Stimulated activated CD4-positive, alpha-beta T cell treated with anti-CD3 and anti-CD28 coated beads, Interleukin-15, amount 100 ng/mL, for 1 hour (primary cell): ENCODE measurements at places on chromosomes 2 and 18.

DNA sequence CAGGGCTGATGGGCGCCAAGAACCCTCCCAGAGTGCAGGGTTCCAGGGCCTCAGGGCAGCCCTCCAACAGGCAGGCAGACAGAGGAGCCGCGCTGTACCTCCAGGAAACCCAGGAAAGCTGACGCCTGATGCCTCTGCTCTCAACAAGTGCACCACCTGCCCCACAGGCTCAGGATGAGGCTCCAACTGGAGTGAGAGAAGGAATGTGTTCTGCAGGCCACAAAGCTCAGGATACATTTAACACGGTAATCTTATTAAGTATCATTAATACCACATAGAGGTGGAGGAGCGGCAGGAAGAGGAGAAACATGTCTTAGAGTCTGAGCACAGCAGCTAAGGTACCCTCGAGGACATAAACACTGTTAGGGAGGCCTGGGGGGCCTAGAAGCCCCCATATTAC lies 155.9 kb upstream of the CAPN13 start:
- DNase-seq = no peak

GRCh38 chr2:27313882-27314645 lies 5.8 kb upstream of the UCN start:
- DNase-seq = no peak

DNA sequence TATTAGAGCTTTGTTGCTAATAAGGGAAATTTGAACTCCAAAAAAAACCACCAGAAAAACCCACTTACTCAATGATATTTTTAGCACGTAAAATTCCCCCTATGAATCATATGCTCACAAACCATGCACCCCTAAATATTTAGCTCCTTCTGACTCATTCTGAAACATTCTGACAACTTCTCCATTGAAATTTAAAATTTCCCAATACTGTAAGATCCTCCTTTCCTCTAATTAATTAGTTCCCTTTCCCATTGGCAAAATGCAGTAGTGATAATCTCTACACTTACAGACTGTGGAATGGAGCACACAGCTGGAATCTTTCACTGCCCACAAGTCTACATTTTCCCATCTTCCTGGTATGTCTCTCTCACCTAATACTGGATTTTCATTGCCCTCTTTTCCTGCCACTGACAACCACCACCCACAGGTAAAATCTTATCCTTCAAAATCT lies 215.8 kb upstream of the ACVR2A start:
- no peak for DNase-seq

DNA sequence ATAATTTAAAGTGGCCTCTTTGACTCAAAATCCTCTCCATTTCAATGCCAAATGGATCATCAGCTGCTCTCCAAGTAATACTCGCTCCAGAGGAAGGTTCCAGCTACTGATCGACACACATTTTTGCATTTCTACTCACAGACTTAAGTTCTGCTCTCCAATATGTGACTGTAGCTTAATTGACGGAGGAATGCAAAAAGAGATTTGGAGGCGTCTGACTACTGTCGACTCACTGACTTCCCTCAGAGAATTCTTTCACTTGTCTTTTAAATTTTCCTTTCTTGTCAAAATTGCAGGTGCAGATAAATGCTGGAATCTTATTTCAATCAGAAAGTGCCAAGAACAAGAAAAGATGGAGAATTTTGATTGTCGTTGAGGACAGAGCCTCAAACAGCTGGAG lies 84.1 kb upstream of the PAPOLG start:
- no peak for DNase-seq

GRCh38 chr18:48863432-48864065 lies 87.2 kb downstream of the SMAD7 start:
- no peak for DNase-seq

DNA sequence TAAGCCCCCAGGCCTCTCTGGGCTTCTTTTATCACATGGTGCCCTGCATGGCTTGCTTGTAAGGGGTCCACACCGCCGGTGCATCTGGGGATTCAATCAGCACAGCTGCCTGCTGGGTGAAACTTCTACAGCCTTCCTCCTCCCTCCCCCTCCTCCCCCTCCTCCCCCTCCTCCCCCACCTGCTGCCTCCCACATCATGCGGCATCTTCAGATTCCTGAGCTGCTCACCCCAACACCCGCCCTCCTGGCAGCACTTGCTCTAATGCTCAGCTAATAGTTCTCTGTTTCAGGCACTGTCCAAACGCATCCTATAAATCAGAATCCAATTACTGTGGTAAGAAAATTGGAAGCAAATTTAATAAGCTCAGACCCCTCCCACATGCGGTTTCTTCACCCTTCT lies 150.7 kb downstream of the GALNT14 start:
- DNase-seq = no peak

GRCh38 chr2:85924522-85924921 lies 35.7 kb upstream of the ST3GAL5 start:
- no peak for DNase-seq

- no peak for DNase-seq
Measured at GRCh38 chr2:8457699-8458502, 224.0 kb upstream of the ID2 start.

DNA sequence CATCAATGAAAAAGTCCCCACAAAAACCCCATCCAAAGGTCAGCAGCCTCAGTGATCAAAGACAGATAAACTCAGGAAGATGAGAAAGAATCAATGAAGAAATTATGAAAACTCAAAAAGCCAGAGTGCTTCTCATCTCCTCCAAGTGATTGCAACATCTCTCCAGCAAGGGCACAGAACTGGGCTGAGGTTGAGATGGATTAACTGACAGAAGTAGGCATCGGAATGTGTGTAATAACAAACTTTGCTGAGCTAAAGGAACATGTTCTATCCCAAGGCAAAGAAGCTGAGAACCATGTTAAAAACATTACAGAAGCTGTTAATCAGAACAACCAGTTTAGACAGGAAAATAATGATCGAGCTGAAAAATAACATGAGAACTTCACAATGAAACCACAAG lies 442.8 kb upstream of the SYT4 start:
- no peak for DNase-seq

- no peak for DNase-seq
Measured at GRCh38 chr2:85230679-85231467, 96.9 kb downstream of the TGOLN2 start.
